ENCODE measurements at places on chromosomes 3 and 15. TPM values are rescaled to one million over a fixed set of nuclear protein-coding genes. Genes with fewer than 3 reads are reported as not detected.

Gene AGTR1
- total RNA-seq = not detected

Gene RPS17
- 2,023 TPM for total RNA-seq

Gene SIDT1
- total RNA-seq = not detected

Gene NECTIN3
- 14.2 TPM for total RNA-seq

Gene LRRC49
- total RNA-seq = 7.3 TPM

Gene KBTBD13
- total RNA-seq = not detected
